ENCODE measurements at places on chromosomes 5 and 9. TPM values are rescaled to one million over a fixed set of nuclear protein-coding genes. Genes with fewer than 3 reads are reported as not detected.

The LMX1B gene
- not detected for total RNA-seq

The SPATA31A3 gene
- not detected for total RNA-seq

DNA sequence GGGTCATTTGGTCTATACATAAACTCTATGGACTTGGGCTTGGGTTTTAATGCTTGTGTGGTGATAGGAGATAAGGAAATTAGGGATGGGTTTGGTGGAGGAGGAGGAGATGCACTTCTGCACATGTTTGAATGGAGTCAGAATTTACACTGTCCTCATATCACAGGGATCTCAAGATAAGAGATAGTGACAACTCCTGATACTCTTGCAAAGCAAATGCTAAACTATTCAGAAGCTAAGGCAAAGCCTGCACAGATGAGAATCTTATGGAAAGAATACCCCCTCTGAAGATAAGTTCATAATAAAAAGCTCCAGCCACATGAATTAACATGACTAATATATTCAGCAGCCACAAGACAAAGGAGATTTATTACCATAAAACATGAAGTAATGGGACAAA, 90.2 kb downstream of the XRCC4 start:
- DNase-seq = no peak

The GRAMD2B gene
- total RNA-seq = 7.3 TPM

- DNase-seq = no peak
Measured at GRCh38 chr9:126160067-126160853, 166.4 kb upstream of the MVB12B start.

DNA sequence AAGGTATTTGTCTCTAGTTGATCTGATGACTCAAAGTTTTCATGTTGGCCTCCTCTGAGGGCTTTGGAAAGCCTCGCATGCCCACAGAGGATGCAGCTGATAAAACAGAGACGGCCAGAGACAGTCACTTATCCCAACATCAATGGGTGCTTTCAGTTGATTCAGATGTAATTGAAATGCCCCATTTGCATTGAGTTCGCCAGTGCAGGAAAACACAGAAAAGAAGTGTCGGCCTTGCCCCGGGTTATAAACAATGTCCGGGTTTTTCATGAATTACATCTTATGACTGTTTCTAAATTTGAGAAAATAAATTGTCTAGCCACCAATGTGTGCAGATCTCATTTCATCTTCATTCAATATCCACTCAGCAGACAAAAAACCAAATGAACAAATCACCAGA, 42.2 kb upstream of the ICE1 start:
- DNase-seq = no peak

DNA sequence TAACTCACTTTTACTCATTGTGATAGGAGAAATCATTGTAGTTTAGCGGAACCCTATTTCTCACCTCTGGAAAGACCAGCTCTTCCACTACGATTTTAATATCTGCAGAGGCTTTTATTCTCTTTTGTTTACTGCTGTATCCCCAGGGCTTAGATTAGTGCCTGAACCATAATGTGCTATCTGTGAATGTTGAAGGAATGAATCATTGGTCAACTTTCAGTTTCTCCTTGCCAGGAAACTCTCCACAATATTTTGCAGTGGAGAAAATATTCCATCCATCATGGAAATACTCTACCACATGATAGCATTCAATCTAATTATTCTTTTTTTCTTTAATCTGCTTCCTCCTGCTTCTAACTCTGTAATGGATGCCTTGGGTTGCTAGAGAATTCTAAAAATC, 263.5 kb upstream of the PTPRD start:
- DNase-seq = peak; percentile 35

GRCh38 chr5:177023303-177023664, 788 bp downstream of the ZNF346 start:
- DNase-seq = peak; percentile 26

DNA sequence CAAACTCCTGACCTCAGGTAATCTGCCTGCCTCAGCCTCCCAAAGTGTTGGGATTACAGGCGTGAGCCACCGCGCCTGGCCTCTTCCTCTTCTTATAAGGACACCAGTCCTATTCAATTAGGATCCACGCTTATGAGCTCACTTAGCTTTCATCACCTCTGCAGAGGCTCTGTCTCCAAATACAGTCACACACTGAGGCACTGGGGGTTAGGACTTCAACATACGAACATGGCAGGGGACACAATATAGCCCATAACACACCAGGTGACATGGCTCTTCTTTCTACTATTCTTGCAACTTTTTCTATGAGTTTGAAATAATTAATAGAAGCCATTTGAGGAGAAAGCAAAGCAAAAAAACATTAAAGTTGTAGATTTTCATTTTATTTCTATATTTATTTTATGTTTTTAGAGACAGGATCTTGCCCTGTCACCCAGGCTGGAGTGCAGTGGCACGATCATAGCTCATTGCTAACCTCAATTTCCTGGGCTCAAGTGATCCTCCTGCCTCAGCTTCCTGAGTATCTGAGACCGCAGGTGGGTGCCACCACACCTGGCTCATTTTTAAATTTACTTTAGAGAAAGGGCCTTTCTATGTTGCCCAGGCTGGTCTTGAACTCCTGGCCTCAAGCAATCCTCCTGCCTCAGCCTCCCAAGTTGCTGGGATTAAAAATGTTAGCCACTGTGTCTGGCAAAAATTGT, 6.0 kb upstream of the PRRT1B start:
- DNase-seq = no peak

The CCT5 gene
- 663 TPM for total RNA-seq

The AGXT2 gene
- not detected for total RNA-seq

DNA sequence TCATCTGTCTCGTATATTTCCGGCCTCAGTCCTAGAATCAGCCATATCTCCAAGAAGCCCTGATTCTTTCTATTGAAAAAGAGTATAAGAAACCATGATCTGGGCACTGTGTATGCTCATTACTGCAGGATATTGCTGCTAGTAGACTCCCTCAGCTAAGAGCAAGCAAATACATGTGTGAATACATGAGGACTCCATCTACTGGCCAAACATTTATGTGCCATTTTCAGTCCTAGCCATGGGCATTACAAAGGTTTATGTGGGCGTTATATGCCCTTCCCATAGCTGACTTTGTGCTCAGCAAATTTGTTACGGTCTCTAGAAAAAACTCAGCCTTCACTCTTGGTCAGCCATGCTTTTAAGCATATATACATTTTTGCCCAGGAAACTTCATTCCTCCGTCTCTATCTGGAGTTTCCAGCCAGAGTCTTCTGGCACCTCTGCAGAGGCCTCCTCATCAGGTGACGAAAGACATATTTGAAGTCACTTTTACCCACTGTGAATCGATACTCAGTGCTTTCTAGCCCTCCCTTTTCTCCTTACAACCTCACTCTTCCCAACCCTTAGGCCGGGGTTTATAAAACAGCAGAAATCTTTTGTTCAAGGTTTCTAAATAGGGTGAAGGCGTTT, 1495.6 kb upstream of the CDH6 start:
- no peak for DNase-seq

- DNase-seq = no peak
Measured at GRCh38 chr5:66892716-66893115, 296.5 kb downstream of the MAST4 start.

GRCh38 chr5:75361310-75361709, 24.3 kb downstream of the HMGCR start:
- DNase-seq = no peak

DNA sequence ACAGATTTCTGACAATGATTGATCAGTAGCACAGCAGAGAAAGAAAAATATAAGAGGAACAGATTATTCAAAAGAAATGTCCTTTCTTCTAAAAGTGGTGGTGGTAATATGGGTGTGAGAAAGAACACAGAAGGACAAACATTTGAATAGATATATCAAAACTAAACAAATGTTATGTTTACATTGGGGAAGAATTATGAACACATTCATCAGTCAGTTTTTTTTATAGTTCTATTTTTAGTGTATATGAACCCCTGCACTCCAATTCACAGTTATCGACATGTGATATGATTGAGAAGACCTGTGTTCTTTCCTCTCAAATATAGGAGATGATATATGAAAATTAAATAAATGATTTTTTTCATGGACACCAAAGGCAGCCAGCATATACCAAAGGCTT, 128.6 kb downstream of the NNT start:
- no peak for DNase-seq

DNA sequence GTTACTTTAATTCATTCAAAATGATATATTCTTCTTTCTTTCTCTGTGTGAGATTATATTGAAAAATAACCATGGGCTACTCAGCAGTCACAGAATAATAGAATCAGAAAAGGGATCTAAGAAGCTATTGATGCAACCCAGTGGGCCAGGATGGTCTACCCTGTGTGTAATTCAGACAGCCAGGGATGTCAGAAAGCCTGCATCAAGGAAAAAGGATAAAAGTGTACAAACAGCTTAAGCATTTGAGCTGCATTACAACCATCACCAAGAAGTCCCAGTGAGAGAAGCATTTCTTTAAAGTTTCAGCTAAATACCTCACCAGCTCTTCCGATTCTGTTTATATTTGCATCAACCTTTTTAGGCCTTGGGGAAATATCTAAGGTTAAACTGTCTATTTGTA, 37.8 kb upstream of the PPP3R2 start:
- DNase-seq = no peak

The WWC1 gene
- total RNA-seq = 26.2 TPM

- DNase-seq = peak; percentile 56
Measured at GRCh38 chr5:131265311-131265803, 1.5 kb downstream of the CDC42SE2 start.

DNA sequence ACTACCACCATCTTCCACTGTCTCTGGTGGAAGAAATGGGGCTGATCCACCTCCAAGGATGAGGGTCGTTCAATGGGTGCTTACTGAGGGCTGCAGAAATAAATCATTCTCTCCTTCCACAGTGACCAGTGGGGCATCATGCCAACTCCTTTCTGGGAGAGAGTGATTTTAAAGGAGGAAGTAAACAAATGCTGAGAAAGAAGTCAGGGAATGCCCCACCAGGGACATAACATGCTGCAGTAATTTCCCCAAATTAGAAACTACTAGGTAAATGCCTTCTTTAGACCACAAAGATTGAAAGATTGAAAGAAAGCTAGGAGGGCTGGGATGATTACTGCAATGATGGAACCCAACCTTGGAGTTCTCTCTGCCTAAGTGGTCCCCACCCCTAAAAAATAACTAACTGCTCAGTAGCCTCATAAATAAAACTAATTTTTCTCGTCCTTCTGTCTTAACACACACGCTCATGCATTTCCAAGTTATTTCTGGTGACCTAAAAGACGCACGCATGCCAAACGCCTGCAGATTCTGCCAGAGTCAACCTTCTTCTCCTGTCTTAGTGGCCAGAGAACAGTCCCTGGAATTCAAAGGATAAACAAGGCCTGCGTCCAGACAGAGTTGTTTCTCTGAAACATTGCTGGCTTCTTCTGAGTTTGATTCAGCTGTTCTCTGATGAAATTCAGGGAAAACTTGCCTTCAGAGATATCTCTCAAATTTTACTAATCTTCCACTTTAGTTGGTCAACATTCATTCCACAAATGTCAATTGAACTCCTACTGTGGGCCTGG, 250.0 kb downstream of the NR3C1 start:
- no peak for DNase-seq

GRCh38 chr5:40570408-40571129, 109.1 kb upstream of the PTGER4 start:
- DNase-seq = peak; percentile 79

The WASHC1 gene
- 4.7 TPM for total RNA-seq

DNA sequence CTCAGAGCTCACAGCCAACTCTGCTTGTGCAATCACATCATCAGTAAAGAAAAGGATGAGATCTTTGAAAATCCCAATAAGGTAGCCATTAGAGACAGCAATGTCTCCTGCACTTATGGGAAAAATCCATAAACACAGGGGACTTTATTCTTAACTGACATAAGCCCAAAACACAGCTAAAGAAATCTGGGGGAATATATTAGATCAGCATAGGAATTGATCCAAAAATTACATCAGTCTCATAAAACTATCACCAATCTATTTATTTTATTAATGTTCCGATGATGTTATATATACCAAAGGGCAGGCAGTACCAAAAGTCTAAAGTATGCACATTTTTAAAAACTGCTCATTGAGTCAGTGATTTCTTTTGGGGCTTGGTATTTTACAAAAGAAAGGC, 6.9 kb downstream of the MRPS27 start:
- no peak for DNase-seq

DNA sequence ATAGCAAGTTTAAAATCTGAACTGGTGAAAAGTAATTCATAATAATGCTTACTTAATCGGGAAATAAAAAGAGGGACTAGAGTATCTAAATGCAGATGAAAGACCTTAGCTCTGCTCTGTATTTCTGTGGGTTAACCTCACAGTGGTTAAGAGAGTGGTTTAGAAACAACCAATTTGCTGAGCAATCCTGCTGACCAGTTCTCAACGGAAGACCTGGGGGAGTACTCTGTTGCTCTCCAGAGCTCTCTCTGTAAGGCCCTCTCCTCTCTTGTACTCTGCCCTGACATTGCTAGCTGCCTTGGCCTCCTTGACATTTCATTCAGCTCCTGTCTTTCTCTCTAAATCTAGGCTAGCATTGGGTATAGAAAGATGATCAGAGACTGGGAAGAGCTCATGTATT, 1186.6 kb upstream of the SEMA6A start:
- DNase-seq = no peak

GRCh38 chr9:135580664-135581380, 19.3 kb downstream of the PAEP start:
- no peak for DNase-seq

The ZNF346 gene
- total RNA-seq = 24.8 TPM

The RBM27 gene
- 35.7 TPM for total RNA-seq

DNA sequence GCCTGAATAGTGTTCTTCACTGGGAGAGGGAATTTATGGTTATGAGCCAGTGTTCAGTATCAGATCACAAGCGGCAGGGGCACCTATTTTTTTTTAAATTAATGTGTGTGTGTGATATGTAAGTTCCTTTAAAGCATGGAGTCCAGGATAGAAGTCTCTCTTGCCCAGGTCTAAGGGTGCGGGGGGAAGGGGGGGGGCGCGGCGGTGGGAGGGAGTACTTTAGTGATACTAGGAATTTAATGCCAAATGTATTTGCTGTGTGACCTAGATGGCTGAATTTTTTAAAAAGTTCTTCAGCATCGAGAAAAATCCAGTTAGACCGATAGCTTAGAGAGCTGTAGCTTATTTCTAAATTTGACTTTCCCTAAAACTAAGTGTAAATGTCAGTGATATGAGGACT, 1.5 kb upstream of the FCHO2 start:
- no peak for DNase-seq

- no peak for DNase-seq
Measured at GRCh38 chr5:40277161-40277906, 402.4 kb upstream of the PTGER4 start.

- DNase-seq = no peak
Measured at GRCh38 chr5:175829813-175830585, 41.4 kb upstream of the CPLX2 start.

- no peak for DNase-seq
Measured at GRCh38 chr9:128068386-128069205, 564 bp downstream of the SLC25A25 start.

The ARPC5L gene
- total RNA-seq = 21.1 TPM

DNA sequence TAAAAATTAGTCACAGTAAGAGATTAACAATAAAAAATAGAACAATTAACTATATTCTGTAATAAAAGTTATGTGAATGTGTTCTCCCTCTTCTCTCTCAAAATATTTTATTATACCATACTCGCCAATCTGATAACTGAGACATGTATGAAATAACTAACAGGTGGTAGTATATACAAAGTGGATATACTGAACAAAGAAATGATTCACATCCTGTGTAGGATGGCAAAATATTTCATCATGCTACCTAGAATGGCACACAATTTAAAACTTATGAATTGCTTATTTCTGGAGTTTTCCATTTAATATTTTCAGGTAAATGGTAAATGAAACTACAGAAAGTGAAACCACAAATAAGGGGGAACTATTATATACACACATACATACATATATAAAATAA, 152.5 kb downstream of the RNF180 start:
- no peak for DNase-seq
